ENCODE measurements at places on chromosomes 7 and 10. TPM values are rescaled to one million over a fixed set of nuclear protein-coding genes. Genes with fewer than 3 reads are reported as not detected.

DNA sequence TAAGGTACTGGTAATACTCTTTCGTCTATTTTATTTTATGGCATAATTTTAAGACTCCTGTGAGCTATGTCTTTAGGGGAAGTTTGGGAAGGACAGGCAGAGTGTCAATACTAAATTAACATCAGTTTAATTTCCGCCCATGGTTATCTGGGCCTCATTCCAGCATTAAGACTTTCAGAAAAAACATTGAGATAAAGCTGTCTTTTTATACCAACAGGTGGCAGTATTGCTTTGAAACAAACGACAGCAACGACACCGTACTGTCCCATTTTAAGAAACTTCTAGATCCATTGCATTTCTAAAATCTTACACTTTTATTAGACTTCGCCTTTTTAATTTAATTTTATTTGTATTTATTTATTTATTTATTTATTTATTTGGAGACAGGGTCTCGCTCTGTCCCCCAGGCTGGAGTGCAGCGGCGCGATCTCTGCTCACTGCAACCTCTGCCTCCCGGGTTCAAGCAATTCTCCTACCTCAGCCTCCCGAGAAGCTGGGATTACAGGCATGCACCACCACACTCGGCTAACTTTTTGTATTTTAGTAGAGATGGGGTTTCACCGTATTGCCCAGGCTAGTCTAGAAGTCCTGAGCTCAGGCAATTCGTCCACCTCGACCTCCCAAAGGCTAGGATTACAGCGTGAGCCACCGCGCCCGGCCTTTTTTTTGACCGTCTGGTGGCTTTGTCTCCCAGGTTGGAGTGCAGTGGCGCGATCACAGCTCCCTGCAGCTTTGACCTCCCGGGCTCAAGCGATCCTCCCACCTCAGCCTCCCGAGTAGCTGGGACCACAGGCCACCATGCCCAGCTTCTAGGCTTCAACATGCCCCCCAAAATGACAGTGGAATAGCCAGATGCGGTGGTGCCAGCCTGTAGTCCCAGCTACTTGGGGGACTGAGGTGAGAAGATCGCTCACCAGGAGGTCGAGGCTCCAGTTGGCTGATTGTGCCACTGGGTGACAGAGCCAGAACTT, 78.7 kb upstream of the C1GALT1 start:
- no peaks in the 10 kb centered on the region for H3K36me3 ChIP-seq
- H3K4me1 ChIP-seq: no peaks in the 10 kb centered on the region
- no peak overlapping the region for H3K27ac ChIP-seq
- no peaks in the 10 kb centered on the region for H3K27me3 ChIP-seq

Gene ECHDC3
- 16.2 TPM for total RNA-seq

Gene AKR1B15
- not detected for total RNA-seq

DNA sequence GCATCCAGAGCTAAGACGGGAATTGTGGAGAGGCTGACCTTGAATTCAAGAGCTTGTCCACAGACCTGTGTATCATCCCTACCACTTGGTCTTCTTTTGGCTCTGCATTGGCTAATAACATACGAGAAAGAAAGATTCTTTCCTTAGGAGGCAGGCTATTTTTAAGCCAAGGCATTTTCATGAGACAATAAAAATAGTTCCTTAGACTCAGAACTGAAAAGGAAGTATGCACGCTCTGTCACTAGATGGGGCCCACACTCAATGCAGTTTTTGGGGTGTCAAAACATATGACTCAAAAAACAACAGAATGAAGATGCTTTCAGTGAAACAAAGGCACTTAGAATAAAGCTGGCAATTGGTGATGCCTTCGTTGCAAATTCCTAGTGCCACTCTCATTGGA, 265.9 kb upstream of the DGKB start:
- no peaks in the 10 kb centered on the region for H3K27me3 ChIP-seq
- H3K36me3 ChIP-seq: no peaks in the 10 kb centered on the region
- no peak for DNase-seq
- no peak overlapping the region for H3K27ac ChIP-seq
